ENCODE measurements at places on chromosomes 6 and 20.

GRCh38 chr20:1272368-1273100, 6.4 kb downstream of the SNPH start:
- no peak for DNase-seq

DNA sequence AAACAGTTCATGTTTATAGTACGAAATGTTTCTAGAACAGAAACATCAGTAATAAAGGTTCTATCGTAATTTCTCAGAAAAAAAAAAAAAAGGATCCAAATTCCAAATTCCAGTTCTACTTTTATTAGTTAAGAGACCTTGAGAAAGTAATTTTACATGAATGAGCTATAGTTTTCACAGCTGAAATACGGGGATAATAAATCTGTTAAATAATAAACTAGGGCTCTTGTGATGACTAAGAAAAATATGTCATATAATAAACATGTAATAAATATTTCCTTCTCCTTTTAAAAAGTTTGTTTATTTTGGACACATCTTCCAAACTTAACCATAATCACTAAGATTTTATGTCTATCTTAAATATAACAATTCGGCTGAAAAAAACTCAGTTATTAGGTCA, 17.8 kb downstream of the RARS2 start:
- no peak for DNase-seq

- no peak for DNase-seq
Observed at GRCh38 chr6:136739071-136739470, 53.2 kb downstream of the MAP3K5 start.

GRCh38 chr20:23149623-23150279, 63.6 kb upstream of the CD93 start:
- DNase-seq, result no peak

DNA sequence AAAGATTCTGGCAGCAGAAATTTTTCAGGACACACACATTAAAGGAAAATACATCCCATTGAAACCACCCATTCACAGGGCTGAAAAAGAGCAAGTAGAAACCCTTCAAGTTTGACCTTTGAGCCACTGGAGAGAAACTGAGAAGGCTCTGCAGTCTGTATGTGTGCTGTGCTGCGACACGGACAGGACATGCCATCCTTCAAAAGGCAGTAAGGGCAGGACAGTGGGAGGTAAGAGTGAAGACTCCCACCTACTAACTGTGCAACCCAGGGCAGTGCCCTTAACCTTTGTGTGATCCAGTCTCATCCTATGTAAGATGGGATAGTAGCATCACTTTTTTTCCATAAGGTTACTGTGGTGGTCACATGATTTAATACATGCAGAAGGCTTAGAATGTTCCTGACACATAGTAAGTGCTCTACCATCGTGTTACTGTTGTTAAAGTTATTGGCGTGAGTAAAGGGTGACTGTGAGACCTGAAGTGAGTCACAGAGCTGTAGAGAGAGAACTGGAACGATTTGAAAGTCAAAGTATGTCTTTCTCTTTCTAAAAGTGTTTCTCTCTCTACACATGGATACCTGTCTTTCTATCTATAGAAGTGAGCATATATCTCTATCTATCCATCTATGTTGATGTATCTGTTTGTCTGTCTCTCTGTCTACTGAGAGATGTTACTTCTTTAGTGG, 153.7 kb upstream of the OLIG3 start:
- no peak for DNase-seq

DNA sequence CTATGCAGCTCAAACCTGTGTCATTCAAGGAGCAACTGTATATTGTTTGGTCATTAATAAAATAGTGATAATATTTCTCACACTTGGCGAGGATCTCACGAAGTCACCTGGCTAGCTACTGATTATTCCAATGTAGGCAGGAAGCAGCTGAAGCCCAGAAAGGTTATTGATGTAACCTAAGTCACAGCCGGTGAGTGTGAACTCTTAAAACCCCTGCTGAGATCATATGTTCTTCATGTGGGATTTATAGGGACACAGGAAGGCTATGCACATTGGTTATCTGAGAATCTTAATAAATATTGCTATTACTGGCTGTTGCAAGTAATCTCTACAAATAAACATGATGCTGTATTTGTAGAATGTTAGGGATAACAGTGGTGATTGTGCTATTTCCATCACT, 161.4 kb downstream of the TBC1D7 start:
- no peak for DNase-seq

GRCh38 chr6:104973404-104973803, 16.5 kb downstream of the LIN28B start:
- DNase-seq, result no peak

GRCh38 chr6:2035046-2035445, 210.4 kb downstream of the GMDS start:
- DNase-seq, result no peak
